ENCODE measurements at places on chromosomes 1 and 21.

DNA sequence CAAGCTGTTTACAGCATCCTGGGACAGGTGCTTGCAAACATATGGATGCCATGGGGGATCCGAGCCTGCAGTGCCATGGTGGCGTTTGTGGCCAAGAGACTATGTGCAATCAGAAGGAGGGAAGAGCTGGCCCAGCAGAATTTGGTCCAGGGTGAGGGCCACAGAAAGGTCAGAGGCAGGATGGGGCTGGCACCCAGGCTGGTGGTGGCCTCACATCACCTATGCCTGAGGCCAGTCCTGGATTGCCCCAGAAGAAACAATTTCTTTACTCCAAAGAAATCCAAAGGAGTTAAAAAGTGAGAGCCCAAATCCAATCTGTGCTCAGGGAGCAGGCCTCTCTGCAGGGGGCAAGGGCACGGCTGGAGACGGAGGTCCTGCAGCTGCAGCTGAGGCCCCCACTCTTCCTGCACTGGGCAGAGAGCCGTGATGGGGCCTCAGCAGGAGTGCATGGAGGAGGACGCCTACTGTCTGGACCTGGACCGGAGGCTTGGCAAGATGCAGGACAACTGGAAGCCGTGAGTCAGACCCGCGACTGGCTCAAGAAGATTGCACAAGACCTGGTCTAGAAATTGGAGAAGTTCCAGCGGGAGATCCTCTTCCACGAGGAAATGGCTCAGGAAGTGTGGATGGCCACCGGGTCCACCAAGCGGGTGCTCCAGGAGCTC lies 163.5 kb downstream of the RYR2 start:
- no peak for DNase-seq

DNA sequence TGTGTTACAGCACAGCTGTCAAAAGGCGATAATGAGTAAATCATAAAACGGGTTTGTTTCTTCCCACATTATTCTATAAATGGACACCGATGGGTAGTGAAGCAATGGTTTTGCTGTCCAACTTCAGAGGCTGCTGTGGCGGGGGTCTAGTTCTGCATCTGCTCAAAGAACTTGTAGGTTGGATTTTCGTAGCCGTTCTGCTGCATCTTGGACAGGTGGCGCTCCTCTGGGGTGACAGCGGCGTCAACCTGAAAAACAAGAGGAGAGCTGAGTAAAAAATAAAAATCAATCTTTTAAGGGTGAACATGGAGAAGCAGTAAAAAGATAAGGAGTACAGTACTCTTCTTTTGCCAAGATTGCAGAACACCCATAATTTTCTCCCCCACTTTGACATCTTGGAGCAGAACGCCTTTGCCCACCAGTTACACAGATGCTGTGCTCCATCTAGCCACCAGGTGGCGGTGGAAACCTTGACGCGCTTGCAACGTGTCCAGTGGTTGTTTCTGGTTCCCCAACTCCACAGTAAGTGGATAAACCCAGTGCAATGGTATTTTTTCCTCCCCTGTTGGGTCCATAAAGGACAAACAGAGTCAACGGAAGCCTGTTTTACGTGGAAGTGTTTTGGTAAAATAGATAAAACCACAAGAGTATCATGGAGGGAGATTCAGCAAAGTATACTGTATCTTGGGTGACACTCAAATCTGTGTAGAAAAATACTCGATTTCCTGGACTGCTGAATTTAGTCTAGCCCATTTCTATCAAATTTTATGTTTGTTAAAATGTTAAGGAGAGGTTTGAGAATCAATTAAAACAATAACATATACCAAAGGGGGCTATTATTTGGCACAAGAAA lies 147.0 kb downstream of the GABPA start:
- no peak for DNase-seq

DNA sequence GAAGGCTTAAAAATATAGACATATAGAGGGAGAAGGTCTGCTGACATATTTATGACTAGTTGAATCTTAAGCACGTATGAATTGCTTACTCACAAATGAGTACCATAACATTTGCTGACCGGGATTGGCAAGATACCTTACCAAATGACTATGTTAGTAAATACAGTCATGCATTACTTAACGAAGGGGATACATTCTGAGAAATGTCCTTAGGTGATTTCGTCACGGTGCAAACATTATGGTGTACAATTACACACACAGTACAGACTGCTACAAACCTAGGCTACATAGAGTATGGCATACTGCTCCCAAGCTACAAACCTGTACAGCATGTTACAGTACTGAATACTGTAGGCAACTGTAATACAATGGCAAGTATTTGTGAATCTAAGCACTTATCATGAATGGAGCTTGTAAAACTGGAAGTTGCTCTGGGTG lies 19.4 kb upstream of the UBE2U start:
- no peak for DNase-seq

- DNase-seq, result no peak
Measured at GRCh38 chr1:77925518-77925917, 37.1 kb downstream of the NEXN start.

DNA sequence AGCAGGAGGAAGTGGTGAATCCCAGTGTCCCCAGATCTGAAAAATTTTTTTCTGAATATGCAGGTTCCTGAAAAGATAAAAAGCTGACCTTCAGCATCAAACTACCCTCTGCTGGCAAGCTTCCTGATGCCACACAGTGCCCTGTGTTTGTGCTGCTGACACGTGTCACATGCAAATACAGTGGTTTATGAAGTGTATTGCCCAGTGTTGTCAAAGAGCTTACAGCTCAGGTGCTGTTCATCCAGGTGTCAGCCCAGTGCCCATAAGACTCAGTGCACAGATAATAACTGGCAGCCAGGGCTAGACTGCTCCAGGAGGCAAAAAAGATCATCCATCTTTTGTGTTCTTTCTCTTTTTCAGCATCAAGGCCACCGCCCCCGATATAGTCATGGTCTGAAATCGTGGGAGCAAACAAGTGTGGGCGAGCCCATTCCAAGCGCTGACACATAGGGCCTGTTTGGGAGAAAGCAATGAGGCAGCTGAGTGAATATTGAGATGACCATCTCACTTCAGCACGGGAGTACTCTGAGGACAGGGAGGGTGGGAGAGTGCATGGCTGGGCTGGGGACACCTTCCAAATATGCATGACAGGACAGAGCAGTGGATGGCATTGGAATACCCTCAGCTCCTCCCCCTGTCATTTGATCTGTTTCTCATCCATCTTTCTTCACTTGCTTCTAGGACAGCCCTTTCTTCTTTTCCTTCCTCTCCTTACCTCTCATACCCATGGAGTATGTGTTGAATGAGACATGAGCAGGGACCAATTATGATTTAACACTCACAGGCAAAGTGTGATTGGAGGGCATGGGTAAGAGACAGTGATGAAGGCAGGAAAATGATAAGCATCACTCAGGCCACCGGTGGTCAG lies 6.4 kb upstream of the KCNK1 start:
- DNase-seq, result no peak

DNA sequence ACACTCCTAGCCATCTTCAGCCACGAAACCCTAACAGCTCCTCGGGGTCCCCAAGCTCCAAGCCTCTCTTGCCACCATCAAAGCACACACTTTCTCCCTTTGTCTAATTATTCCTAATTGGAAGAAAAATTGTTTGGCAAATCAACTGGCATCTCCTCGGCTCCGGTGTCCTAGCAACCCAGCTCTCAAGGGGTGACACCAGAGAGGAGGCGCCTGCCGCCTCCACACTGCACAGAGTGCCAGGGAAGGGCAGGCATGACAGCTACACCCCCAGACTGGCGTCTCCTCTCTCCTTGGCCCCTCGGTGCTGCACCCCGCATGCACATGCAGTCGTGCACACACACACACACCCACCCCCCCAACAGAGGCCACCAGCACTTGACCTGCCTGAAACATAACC lies 18.2 kb upstream of the GJB5 start:
- DNase-seq, result no peak

- DNase-seq, result peak; percentile 28
Measured at GRCh38 chr1:159945483-159946241, at the start of gene IGSF9. Gene IGSF9 (minus strand): TSS chr1:159945613. CDS start chr1:159943454, 2,159 bp downstream.

DNA sequence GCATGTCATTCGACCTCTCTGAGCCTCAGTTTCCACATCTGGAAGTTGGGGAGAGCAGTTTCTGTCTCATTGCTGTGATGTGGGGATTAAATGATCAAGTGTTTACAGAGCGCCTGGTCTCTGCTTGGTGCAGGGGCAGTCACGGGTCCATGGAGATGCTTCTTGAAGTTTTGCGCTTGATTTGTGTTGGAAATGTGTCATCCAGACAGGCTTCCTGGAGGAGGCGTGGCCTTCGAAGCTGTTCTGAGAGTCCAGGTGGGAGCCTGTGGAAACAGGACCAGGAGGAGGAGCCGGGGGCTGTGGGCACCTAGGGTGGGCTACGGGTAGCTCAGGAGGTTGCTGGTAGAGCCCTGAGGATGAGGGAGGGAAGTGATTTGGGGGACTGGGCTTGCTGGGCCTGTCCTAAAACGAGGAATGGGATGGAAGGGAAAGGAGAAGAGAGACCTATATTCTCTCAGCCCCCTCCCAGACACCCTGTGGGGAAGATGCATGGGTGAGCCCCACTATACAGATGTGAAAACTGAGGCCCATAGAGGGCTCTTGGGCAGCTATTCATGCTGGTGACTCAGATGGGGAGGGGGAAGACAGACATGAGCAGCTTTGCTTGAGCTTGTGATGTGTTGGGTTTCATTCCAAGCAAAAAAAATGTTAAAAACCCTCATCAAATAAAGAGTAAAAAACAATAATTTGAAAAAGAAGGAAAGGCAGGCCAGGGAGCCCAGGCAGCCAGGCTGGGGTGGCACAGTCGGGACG lies 107.2 kb upstream of the WNT4 start:
- no peak for DNase-seq

DNA sequence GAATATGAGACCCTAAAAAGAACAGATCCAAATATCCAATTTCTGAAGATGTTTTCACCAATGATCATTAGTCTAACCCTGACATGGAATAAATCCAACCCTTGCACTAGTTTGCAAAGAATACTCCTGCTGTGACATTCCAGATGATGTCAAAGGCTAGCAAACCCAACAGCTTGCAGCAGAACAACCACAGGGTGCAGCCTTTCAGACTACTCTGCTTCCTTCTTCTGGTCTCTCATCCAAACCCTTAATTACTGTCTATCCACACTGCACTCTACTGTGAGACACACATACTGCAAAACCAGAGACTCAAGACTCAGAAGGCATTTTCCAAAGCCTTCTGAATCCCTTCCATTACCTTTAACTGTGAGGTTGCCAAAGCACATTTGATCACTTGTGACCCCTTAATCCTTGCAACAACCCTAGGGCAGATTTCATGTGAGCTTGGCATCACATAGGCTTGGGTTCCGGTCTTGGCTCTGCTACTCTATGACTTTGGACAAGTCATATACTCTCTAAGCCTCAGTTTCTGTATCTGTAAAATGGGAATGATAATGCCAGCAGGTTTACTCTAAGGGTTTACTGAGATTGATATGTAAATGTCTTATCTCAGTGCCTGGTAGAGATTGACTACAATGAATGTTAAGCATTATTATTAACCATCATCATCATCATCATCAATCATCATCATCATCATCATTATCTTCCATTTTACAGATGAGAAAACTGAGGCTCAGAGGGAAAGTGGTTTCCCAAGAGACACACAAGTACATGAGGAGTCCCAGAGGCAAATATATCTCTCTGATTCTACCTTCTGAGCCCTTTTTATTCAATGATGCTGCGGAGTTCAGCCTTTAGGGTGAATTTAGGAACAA lies 94.5 kb downstream of the SYF2 start:
- no peak for DNase-seq

DNA sequence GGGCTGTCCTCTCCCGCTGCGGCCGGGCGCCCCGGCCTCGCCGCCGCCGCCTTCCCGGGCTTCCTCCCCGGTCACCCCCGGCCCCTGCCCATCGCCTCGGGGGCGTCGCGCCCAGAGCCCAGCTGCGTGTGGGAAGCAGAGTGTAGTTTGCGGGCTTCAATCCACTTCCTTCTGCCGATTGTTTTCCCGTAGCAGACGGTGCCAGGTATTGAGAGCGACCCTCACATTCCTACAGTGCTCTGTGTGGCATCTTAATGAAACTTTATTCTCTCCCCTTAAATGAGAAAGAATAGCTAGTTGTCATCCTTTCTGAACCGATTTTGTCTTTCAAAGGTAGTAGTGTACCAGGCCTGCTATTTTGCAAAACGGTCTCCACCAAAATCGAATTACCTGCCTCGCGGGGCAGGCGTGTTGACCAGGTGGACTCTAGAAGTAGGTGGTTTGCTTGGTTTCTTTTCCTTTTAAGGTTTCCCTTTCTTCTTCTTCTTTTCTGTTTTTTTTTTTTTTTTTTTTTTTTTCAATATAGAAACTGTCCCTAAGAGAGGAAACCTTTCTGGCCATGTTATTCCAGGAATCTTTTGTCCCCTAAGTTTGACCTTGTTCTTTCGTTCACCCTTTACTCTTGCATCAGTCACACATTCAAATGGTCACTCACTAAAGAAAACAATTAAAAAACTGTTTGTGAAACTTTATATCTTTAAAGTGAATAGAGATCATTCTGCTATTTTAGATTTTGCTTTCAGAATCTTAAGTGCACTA lies 881 bp downstream of the USP25 start:
- DNase-seq, result no peak

- no peak for DNase-seq
Measured at GRCh38 chr1:84719543-84720217, 29.4 kb upstream of the SSX2IP start.

DNA sequence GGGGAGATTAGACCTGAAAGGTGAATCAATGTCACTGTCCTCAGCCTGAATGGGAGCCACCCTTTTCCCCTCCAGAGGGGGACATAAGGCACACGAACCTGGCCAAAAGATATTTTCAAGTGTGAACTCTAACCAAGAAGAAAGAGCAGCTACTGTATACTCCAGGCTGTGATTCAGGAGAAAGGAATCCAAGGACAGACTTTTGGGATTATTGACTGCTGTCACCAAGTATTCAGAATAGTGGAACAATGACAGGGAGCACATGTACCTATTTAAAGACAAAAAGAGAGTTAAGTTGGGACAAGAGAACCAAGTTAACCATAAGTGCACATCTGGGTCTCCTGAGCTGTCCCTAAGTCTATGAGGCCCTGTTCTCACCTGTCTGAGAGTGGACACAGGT lies 2.4 kb downstream of the ICMT start:
- DNase-seq, result no peak

- no peak for DNase-seq
Measured at GRCh38 chr1:247841796-247842195, at the start of gene OR11L1. Gene OR11L1 (minus strand): TSS chr1:247841896. CDS start chr1:247841896, 0 bp downstream.

- no peak for DNase-seq
Measured at GRCh38 chr21:16180614-16181013, 450.8 kb downstream of the USP25 start.
